ENCODE measurements at places on chromosomes 16 and 17. TPM values are rescaled to one million over a fixed set of nuclear protein-coding genes. Genes with fewer than 3 reads are reported as not detected.

DNA sequence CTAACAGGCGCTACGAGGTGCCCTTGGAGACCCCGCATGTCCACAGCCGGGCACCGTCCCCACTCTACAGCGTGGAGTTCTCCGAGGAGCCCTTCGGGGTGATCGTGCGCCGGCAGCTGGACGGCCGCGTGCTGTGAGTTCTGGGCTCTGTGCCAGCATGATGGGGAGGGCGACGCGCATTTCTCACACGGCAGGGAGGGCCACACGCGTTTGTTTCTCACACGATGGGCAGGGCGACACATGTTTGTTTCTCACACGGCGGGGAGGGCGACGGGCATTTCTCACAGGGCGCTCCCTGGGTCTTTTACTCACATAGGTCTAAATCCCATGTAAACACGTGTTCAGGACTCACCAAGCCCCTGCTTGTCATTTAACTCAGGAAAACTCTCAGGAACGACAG, 4.4 kb downstream of the GAA start:
- no peak for DNase-seq

- peak; percentile 31 for DNase-seq
These were observed 371.2 kb downstream of the NPIPA8 start for GRCh38 chr16:17965133-17965900.

DNA sequence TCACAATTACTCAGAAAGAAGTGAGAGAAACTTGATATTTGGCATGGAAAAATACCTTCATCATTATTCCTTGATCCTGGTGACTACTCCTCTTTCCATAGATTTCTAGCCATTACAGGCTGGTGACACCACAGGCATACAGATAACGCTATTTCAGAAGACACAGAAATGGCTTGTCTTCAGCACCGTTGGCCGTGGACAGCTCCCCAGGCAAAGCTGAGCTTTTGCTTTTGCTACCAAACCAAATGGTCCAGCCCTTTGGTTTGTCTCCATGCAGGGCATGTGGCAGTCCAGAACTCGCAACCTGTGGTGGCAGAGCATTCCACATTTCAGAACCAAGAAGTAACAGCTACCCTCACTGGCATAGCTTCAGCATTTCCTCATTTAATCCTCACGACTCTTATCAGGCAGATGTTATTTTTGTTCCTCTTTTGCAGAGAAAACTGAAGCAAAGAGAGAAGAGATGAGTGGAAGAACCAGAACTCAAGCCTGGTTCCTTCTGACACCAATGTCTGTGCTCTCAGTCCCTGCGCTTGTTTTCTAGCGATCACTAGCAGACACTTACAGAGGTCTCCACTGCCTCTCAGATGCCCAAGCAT, 55.5 kb downstream of the HS3ST4 start:
- no peak for DNase-seq

DNA sequence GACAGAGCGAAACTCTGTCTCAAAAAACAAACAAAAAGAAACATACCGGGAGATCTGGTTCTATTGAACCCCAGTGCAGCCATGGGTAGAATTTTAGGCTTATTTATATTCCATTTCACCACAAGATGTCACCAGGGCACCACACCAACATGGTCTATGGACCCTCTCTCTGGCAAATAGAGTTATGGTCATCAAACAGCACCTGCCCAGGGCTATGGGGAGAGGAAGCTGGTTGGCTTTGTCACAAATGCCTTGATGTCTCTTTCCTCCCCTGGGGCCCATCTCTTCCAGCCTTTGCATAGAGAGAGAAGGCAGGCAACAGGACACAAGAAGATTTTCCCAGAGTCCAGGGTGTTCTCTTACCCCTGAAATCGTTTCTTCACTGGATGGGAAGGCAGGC, 128.4 kb downstream of the WWOX start:
- no peak for DNase-seq

CDRT15L2 gene
- polyA plus RNA-seq = not detected

GRCh38 chr17:72510351-72511016, 389.7 kb downstream of the SOX9 start:
- DNase-seq = peak; percentile 78

GRCh38 chr16:75111514-75111940, 5.1 kb downstream of the LDHD start:
- no peak for DNase-seq

HES7 gene
- 2.5 TPM for polyA plus RNA-seq

GRCh38 chr16:85859818-85860125, 39.2 kb upstream of the IRF8 start:
- no peak for DNase-seq

KRTAP2-3 gene
- not detected for polyA plus RNA-seq
